ENCODE measurements at places on chromosomes 7 and 10.

DNA sequence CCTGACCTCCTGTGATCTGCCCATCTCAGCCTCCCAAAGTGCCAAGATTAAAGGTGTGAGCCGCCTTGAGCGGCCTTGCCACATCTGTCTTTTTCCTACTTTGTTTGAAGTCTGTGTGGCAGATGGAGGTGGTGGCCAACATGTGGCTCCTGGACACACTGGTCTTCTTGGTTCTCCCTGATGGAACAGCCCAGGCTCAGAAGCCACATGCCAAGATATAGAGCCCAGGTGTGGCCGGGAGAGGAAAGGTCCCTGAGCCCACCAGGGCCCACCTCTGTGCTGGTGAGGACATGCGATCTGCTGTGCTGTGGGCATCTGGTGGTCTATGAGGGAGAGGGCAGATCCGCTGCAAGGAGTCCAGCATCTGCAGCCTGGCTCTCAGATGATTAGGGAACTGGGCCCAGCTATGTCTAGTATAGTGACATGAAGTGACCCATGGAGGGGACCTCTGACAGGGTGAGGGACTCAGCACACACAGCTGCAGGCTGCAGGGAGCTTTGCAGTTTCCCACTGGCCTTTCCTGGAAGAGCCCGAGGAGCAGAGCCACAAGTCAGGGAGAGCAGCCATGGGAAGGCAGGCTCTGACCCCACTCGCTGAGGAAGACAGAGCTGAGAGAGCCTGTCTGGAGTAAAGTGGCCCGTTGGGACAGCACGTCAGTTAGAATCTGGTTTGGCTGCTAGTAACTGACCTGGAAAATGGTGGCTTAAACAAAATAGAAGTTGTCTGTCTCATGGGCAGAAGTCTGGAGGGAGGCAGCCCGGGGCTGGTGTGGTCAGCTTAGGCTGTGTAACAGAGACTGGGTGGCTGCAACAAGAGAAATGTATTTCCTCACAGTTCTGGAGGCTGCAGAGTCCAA, 25.9 kb downstream of the ADCY1 start:
- no peak for DNase-seq

- peak; percentile 65 for DNase-seq
Measured at GRCh38 chr10:1048349-1048731, 579 bp downstream of the IDI1 start.

DNA sequence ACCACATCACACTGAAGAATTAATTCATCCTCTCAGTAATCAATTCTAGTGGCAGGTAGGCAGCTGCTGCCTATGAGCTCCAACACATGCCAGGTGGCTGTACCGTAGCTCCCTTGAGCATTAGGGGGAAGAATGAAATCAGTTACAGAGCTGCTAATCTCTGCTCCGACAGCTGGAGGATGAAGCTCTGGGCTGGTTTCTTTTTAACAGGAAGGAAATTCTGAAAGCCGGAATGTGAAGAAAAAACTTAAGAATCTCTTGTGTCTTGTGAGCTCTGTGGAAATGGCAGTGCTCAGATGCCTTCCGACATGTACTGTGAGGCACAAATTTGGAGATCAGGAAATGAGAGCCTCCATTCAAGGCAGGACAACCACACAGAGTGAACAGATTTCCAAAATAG, 2.8 kb upstream of the AHCYL2 start:
- DNase-seq = no peak

DNA sequence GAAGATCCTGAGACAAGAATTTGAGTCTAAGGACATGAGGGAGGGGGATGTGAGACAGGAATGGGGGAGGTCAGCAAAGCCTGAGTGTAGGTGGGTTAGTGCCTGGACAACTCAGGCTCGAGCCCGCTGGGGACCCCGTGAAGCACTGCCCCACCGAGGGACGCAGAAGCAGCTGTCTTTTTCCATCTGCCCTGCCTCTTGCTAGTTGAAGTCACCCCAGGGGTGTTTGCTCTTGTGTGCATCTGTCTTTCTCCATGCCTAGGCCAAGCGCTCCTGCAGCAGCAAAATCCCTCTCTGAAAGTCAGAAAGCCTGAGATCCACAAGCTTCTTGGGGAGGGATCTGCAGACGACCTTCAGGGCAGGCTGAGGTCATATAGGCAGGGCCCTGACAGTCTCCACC, 79.0 kb upstream of the CELF2 start:
- no peak for DNase-seq

DNA sequence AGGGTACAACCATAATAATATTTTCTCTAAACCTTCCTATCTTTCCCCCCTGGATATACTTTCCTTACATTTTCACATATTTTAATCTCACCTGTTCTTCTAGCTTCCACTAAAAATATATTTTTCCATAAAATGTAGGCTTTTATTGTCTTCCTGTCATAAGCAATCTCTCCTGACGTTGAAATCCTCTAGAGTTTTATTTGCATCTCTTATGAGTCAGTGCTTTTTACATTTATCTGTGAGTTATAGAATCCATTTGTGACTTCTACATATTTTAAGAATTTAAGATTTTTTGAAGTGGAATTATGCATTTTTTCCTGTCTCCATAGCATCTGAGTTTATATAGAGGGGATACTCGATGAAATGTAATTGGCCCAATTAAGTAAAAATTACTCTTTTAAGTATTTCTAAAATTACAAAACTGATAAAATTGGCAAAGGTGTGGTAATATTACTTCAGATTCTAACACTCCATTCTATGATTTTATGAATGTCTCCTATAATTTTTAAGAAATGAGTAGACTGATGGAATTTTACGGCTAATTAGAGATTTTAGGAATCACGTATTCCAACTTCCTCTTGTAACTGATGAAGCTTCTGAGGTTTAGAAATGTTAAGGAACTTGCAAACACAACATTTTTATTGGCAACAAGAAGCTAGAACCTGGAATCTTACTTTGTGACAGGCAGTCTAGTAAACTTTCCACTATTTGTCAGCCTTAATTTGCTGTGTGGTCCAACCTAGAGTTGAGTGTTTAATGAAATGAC, 422.9 kb upstream of the SEMA3A start:
- DNase-seq = no peak

GRCh38 chr10:110932505-110933180, 13.2 kb downstream of the SHOC2 start:
- DNase-seq = no peak

GRCh38 chr10:59741048-59741447, 12.2 kb downstream of the MRLN start:
- DNase-seq = no peak

- no peak for DNase-seq
Measured at GRCh38 chr7:57218196-57218716, 86.0 kb upstream of the ZNF479 start.

- DNase-seq = no peak
Measured at GRCh38 chr7:48009954-48010353, 19.0 kb downstream of the SUN3 start.

DNA sequence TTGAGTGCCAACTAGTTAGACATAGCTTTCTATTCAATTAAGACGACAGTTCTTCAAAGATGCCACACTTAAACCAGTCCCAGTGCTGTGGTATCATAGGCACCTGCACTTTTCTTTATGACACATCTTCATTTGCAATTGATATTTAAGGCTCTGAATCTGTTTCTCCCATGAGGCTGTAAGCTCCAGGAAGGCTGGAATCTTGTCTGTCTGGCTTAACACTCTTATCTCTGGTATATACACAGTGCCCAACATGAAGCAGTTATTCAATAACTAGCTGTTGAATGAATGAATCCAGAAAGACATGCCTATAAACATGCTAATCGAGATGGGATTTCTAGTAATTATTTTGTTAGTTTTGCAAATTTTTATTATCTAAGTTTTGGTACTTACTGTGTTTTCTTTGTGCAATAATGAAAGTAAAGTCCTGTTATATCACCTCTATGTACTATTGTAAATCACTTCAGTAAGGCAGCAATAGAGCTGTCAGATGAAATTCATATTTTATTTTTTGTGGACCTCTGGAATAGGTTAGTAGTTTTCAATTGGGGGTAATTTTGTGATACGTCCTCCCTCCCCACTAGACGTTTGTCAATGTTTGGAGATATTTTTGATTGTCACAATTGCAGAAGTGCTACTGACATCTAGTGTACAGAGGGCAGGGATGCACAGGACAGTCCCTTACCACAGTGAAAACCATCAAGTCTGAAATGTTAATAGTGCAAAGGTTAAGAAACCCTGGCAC, 51.3 kb upstream of the STEAP4 start:
- no peak for DNase-seq

DNA sequence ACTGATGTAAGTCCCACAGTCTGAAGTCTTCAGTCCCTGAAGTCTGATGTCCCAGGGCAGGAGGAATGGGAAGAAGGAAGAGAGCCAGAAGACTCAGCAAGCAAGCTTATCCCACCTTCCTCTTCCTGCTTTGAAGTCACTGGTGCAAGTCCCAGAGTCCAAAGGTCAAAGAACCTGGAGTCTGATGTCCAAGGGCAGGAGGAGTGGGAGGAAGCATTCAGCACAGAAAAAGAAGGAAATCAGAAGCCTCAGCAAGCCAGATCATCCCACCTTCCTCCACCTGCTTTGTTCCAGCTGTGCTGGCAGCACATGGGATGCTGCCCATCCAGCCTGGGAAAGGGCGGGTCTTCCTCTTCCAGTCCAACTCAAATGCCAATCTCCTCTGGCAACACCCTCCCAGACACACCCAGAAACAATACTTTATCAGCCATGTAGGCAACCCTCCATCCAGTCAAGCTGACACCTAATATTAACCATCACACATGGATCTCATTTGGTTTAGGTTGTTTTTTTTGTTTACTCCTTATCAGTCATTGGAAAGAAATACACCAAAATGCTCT, 50.9 kb downstream of the ADAM12 start:
- no peak for DNase-seq

DNA sequence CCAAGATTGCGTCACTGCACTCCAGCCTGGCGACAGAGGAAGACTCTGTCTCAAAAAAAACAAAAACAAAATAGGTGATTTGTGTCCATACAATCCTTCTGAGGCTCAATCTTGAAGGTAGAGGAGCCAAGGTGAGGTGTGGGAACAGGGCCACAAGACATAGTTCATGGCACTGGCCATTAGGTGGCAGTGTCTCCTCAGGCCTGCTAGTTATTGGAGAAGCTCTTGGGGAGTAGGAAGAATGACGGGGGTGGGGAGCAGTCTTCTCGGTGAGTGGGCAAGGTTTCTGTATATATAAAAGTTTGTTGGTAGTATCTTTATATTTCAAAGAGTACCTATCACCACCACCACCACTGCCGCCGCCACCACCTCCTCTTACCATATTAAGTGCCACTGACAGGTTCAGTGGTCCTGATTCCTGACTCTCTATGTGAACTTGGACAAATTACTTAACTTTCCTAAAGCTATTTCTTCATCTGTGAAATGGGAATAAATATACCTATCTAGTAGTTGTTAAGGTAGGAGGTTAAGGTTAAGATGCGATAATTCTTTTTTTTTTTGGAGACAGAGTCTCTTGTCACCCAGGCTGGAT, 24.0 kb downstream of the CCSER2 start:
- DNase-seq = peak; percentile 24

GRCh38 chr7:51467384-51468017, 150.9 kb upstream of the COBL start:
- DNase-seq = no peak

GRCh38 chr10:119807960-119808697, 64.5 kb downstream of the MCMBP start:
- DNase-seq = no peak

DNA sequence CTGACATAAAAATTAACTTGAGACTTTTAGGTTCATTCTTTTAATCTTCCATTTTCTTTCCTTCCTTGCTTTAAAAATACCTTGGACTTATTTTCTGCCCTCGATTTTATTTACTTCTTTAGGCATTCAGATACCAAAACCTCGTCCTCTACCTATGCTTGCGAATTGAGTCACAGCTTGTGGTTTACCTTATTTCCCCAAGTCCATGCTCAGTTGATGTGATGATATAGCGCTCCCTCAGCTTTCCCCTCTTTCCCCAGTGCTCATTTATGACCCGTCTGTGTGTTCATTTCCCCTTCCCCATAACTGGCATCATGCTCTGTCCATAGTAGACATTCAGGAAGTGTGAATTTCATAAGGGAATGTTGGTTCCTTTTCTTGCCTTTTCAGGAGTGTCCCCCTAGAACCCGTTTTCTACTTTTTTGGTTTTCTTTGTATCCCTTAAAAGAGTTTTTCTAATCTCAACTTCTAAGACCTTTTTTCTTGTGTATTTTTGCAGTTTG, 19.1 kb upstream of the PRKRIP1 start:
- no peak for DNase-seq

DNA sequence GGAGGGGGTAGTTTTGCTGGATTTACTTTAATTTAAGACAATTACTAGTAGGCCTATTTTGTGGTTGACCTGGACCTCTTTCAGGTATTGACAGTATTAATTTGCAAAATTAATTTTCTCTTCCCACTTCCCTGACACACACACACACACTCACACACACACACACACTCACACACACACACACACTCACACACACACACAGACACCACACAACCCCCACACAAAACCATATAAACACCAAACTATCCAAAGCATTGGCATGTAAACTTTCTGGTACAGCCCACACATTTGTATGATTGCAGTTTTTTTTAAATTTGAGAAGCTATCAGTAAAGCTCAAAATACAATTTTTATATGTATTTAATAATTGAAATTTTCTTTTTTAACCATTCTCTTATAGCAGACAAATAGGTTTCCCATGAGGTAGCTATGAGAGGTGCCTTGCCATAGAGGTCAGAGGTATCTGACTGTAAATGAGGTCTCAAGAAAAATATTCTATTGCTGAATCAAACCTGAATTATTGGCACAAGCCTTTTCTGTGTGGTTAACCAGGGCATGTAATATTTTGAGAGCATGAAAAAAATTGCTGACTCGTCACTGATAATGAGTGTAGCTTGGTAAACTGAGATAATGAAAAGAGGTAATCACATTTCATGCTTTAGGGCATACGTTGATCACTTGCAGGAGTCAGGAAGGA, 306.5 kb downstream of the GATA3 start:
- no peak for DNase-seq

GRCh38 chr7:10821156-10821555, 152.5 kb upstream of the PHF14 start:
- DNase-seq = no peak

DNA sequence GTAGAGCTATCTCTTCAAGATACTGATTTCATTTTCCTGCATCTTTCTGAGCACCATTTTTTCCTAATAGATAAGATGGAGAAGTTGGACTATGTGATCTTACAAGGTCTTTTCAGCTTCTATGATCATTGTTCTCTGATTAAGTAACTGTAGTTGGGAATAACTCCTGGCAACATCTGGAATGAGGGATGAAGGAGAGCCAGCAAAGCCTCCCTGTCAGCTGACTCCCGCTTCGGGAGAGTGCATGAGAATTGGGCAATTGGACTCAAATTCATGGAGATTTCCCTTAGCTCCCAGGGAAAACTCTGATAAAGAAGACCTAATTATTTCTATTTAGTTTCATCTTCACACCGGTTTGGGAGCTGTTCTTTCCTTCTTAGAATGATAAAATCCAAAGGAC, 146.1 kb downstream of the CCDC71L start:
- no peak for DNase-seq

DNA sequence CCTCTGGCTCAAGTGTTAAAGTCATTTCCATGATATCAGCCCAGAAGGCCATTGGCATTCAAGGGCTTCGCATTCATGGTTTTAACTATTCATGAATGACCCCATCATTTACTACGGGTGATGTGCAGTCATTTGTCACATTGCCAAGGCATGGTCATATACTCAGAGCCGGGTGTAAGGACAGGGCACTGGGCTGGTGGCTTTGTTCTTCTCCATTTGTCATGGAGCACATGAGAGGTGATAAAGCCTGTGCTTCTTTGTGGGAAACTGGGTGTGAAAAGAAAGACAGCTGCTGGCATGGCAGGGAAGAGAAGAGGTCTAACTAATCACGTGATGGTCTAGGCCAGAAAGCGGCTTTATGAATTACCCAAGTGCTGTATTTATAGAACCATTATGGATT, 132.2 kb upstream of the PLXNA4 start:
- no peak for DNase-seq

- no peak for DNase-seq
Measured at GRCh38 chr10:125611756-125612155, 71.2 kb downstream of the TEX36 start.
